Osteoblast (primary cell): ENCODE measurements at places on chromosomes 2 and 18. TPM values are rescaled to one million over a fixed set of nuclear protein-coding genes. Genes with fewer than 3 reads are reported as not detected.

The GALNT13 gene
- total RNA-seq = under 0.01 and 0.36 TPM in 2 replicates

The CYB5A gene
- total RNA-seq = 51.9 and 55.4 TPM in 2 replicates

The TMEM178A gene
- total RNA-seq = 0.29 and 0.72 TPM in 2 replicates

The SERPINB12 gene
- total RNA-seq = not detected in 2 replicates

The PLEKHH2 gene
- total RNA-seq = 18.8 and 19.2 TPM in 2 replicates
